Heart left ventricle (tissue), 16 donors: ENCODE measurements at places on chromosomes 7 and 10. TPM values are rescaled to one million over a fixed set of nuclear protein-coding genes. Genes with fewer than 3 reads are reported as not detected.

DNA sequence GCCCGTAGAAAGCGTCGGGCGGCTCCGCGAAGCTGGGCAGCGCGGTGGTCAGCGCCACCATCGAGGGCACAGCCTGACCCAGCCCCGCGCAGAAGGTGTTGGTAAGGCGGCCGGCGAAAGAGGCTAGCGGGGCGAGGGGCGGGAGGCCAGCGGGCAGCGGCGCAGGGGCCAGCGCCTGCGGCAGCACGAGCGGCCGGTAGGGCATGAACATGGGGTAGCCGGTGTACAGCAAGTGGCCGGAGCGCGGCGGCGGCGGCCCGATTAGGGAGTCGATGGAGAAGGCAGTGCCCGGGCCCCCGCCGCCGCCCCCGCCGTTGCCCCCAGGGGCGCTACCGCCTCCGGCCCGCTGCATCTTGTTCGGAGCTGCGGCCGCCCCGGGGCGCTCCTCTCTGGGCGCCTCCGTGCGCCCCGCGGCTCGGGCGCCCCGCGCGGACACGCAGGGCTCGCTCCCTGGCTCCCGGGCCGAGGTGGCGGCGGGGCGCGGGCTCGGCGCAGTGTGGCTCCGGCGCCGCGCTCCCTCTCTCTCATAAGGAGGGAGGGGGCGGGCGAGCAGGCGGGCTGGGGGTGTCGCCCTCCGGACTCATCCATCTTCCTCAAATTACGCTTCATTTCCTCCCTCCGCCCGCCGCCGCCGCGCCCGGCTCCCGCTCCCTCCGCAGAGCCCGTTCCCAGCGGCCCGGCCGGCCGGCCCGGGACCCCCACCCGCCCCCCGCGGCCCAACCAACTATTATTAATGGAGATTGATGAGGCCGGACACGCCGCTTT, at the start of gene GBX1:
Gene GBX1 (minus strand): TSS at position 498 of the 765 bp plus-strand sequence. CDS start 146 bp downstream, at position 352.
- no peak for DNase-seq

DNA sequence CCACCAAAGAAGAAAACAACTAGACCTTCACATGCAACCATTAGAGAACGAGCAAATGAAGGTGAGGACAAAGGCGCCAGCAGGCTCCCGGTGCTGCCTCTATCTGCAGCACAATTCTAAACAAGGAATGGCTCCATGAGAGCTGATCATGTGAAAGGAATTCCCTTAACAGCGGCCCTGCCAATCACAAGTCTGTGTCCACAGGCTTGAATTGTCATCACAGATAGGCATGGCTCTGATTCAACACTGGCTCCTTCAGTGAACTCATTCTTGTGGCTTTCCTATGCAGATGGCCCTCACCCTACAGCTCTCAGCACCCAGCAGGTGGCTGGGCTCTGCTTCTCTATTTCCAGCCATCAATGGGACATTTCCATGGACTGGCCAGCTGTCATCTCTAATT, 36.2 kb downstream of the LAMB1 start:
- peak; percentile 70 for DNase-seq

DNA sequence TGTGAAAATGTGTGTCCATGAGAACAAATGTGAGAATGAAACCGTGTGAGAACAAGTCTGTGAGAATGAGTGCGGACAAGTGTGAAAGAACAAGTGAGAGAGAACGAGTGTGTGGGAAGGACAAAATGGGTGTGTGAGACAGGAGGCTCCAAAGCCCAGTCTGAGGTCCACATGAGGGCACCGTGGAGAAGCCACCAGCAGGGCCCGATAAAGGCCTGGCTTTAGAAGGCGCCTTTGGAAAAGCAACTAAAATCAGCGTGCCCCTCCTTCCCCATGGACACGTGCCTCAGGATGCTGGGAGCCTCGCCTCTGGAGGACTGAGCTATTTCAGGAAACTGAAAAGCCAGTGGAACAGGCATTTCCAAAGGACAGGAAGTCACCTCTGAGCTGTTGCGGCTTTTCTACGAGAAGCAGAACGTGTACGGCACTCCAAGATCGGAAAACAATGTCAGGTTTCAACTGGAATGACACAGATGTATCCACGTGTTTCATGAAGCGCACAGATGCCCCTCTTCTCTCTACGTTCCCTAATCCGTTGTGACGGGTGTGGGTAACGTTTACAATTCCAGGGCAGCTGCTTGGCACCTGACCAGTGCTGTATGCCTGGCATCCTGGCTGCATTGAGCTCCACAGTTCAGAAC, 46.4 kb downstream of the ESYT2 start:
- peak; percentile 73 for DNase-seq

Gene ABCF2
- total RNA-seq, result 35.9 TPM
